Activated naive CD8-positive, alpha-beta T cell treated with anti-CD3 and anti-CD28 coated beads, Interleukin-2, amount 50 U/mL, for 24 hours (primary cell): ENCODE measurements at places on chromosomes 7 and 10.

- H3K4me1 ChIP-seq, result no peaks in the 10 kb centered on the region
- H3K27me3 ChIP-seq, result no peaks in the 10 kb centered on the region
- no peak overlapping the region for H3K27ac ChIP-seq
- no peak overlapping the region for H3K4me3 ChIP-seq
- no peak for DNase-seq
- no peaks in the 10 kb centered on the region for H3K36me3 ChIP-seq
Measured at GRCh38 chr10:131700506-131700905, 200.3 kb upstream of the PPP2R2D start.

DNA sequence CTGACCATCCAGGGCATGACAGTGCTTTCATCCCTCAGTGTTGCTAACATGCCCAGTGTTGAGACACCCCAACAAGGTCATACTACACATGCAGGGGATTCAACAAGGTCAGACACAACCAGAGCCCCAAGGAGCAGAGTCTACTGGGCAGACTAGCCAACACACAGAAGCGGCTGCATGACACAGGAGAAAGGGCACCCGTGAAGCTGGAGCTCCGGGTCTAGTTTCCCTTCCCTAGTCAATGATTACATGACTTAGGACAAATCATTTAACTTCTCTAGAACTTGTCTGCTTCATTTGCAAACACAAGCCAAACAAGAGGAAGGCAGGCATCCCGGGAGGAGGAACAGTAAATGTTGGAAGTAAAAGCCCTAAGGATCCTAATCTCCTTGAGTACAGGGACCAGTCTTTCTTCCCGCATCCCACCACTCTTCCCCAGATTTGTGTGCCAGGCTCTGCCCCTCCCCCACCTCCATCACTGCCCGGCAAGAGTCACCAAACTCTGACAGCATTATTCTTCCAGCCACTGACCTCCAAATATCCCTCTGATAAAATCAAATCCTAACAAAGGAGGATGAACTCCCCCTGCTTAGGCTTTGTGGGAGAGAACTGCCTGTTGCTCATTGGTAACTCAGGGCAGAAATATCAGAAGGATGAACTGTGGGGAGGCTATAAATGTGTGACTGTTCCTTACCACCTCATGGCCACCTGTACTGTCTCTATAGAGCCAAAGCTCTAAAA is 104.3 kb downstream of the KCNMA1 start:
- no peak for DNase-seq
- peaks cover 9% of the 10 kb centered on the region for H3K27me3 ChIP-seq

DNA sequence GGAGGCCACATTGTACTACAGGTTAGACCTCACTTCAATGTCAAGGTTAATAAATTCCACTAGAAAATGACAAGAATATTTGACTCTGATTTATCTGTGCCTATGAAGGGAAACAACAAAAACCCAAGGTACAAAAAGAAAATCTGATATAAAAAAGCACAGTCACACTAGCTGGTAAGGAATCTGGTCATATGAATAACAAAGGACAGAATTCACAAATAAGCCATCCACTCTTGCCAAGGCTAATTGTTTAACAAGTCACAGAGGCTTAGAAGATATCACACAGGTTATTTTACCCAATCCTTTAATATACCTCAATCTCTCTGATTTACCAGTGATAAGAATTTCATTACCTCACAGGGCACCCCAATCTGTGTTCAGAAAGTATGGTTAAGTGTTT is 47.9 kb downstream of the IRF5 start:
- H3K27ac ChIP-seq, result no peak overlapping the region
- H3K27me3 ChIP-seq, result no peaks in the 10 kb centered on the region
- peaks cover 48% of the 10 kb centered on the region for H3K36me3 ChIP-seq
- H3K4me3 ChIP-seq, result no peak overlapping the region
- H3K4me1 ChIP-seq, result no peaks in the 10 kb centered on the region

DNA sequence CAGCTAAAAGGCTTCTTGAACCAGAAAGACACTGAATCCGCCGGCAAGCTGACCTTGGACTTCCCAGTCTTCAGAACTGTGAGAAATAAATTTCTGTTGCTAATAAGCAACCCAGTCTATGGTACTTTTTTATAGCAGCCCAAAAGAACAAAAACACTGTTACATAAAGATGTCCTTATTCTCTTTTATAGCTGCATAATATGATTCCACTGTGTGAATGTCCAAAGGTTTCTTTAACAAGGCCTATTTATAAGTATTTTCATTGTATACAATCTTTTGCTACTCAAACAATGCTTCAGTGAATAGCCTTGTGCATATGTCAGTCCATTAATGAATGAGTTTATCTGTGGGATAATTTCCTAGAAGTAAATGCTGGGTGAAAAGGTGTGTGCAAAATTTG is 190.8 kb upstream of the INHBA start:
- no peak for DNase-seq
- H3K4me3 ChIP-seq, result no peak overlapping the region
- H3K36me3 ChIP-seq, result no peaks in the 10 kb centered on the region

- peaks cover 3% of the 10 kb centered on the region for H3K27me3 ChIP-seq
- H3K27ac ChIP-seq, result no peak overlapping the region
- H3K4me1 ChIP-seq, result no peaks in the 10 kb centered on the region
- no peak overlapping the region for H3K4me3 ChIP-seq
- DNase-seq, result peak; percentile 10
Measured at GRCh38 chr10:128463991-128464760, 338.0 kb upstream of the MKI67 start.

DNA sequence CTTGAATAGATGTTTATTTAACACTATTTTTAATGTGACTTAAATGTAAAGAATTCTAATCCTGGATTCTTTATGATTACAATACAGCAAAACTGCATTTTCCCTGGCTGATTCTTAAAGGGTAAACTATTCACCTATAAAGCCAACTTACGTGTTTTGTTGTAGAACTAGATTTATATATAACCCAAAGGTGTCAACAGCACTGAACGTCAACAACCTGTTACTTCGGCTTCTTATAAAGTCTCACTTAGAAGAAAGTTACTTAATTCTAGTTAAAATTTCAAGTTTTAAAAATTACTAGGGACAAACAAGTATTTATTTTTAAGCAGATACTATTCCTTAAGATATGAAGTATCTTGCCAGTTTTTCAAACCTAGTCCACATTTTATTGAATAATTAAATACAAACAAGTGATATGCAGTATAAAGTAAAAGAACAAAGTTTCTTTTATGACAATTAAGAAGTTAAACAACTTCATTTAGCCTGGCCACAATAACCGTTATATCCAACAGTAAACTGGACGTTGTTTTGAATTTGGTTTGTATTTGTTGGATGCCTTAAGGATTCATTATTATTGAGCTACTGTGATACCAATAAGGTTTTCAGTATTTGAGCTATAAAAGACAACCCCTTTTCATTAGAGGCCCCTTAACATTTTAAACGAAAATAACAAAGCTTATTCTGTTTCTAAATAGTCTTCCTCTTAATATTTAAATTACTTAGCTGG is 83.1 kb downstream of the SNX10 start:
- no peak overlapping the region for H3K4me3 ChIP-seq
- peaks cover 10% of the 10 kb centered on the region for H3K4me1 ChIP-seq
- DNase-seq, result no peak

- no peak for DNase-seq
- no peak overlapping the region for H3K4me3 ChIP-seq
- H3K27ac ChIP-seq, result no peak overlapping the region
- no peaks in the 10 kb centered on the region for H3K27me3 ChIP-seq
- H3K36me3 ChIP-seq, result no peaks in the 10 kb centered on the region
- H3K4me1 ChIP-seq, result no peaks in the 10 kb centered on the region
Measured at GRCh38 chr7:46855851-46856250, 726.1 kb downstream of the TNS3 start.
